Thoracic aorta (tissue), 2 donors: ENCODE measurements at places on chromosomes 7 and 10. TPM values are rescaled to one million over a fixed set of nuclear protein-coding genes. Genes with fewer than 3 reads are reported as not detected.

ARMS2 gene
- not detected for total RNA-seq

FOXK1 gene
- 62.4 TPM for total RNA-seq

RAB18 gene
- total RNA-seq, result 35.5 TPM

GDF2 gene
- not detected for total RNA-seq

CHAT gene
- total RNA-seq, result not detected

ITGB8 gene
- 9.5 TPM for total RNA-seq

AKR1C3 gene
- 77.4 TPM for total RNA-seq

DNA sequence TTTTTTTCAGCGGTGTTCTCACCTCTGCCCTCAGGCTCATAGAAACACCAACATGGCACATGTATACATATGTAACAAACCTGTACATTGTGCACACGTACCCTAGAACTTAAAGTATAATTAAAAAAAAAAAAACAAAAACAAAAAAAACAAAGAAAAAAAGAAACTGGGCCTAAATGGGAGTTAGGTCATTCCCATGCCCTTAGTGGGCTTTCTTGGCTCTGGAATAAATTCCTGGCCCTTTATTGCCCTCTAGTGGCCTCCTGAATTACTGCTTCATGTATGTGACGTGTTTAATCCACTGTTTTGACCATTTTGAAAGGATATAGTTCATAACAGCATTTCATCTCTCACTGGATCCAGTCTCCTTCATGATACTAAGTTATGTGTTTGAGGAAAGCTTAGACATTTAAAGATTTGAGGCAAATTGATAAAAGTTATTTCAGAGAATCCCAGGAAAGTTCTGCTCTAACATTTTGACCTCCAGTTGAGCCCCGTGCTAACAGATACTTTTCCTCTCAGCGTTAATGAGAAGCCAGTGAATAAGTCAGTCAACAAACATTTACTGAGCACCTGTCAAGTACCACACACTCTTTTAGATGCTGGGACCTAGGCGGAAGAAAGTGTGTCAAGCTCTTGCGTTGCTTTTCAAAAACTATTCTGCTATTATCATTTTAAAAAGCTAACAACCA is 54.7 kb upstream of the SYPL1 start:
- no peaks in the 10 kb centered on the region for H3K27me3 ChIP-seq
- no peak for DNase-seq
- no peak overlapping the region for H3K4me3 ChIP-seq
- H3K36me3 ChIP-seq, result no peaks in the 10 kb centered on the region

GRCh38 chr10:29956335-29956924 is 103.0 kb downstream of the JCAD start:
- no peaks in the 10 kb centered on the region for H3K36me3 ChIP-seq
- H3K4me1 ChIP-seq, result peaks cover 25% of the 10 kb centered on the region
- no peaks in the 10 kb centered on the region for H3K27me3 ChIP-seq
- no peak overlapping the region for H3K4me3 ChIP-seq

- no peaks in the 10 kb centered on the region for H3K36me3 ChIP-seq
- H3K27me3 ChIP-seq, result no peaks in the 10 kb centered on the region
- no peak for DNase-seq
Measured at GRCh38 chr10:59227136-59227673, 50.8 kb downstream of the PHYHIPL start.

DNA sequence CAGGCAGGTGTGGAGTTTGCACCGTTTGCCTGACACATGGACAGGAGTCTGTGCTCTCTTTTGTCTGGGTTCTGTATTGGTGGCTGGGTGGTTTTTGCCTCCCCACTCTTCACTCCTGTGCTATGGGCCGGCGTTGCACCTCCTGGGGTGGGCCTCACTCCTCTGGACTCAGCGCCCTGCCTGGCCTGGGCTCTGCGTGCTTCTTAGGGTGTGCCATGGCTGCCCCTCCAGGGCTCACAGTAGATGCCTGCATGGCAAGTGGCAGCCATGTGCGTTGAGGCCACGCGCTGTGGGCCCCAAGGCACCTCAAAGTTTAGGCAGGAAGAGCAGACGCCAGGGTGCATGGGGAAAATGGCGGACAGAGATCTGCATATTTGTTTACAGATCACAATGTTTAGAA is 319.8 kb downstream of the ADARB2 start:
- no peak overlapping the region for H3K4me3 ChIP-seq
- no peaks in the 10 kb centered on the region for H3K27me3 ChIP-seq
- H3K4me1 ChIP-seq, result no peaks in the 10 kb centered on the region
- no peak overlapping the region for H3K27ac ChIP-seq

GRCh38 chr10:120508393-120508792 is 51.4 kb downstream of the PLPP4 start:
- no peaks in the 10 kb centered on the region for H3K4me1 ChIP-seq
- H3K36me3 ChIP-seq, result no peaks in the 10 kb centered on the region
- H3K27me3 ChIP-seq, result no peaks in the 10 kb centered on the region
- H3K4me3 ChIP-seq, result no peak overlapping the region
- no peak for DNase-seq

DNA sequence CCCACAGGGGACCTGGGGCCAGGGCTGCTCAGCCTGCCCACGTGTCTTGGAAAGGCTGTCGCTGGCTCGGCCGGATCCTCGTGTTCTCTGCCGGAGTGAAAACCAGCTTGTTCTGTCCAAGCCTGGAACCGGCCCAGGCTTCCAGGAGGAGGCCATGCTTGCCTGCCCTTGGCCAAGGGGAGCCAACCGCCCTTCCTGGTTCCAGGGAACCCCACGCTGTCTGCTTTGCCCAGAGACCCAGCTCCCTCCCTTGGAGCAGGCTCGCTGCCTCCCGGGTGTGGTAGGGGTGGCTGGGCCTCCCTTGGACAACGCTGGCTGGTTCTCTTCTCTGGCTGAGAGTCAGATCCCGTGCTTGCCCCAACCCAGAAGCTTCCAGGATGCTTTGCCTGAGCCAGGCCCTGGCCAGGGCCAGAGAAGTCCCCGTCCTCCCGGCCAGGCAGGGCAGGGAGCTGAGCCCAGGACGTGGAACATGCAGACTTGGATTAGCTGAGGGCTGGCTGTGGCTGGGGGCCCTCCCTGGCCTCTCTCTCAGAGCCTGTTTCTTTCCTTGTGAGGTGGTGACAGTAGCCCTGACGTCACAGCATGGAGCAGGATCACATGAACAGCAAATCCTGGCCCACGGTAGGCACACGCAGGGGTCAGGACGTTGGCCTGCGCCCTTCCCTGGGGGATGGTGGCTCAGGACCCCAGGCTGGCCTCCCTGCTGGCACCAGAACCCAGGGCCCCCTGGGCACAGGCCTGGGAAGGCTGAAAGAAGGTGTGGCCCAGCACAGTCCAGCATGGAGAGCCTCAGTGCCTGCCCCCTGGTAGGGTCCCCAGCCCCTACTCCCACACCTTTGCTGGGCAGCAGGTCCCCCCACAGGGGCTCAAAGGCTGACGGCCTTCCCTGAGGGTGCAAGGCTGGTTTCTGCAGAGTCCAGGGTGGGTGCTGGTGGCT is 67.5 kb downstream of the PWWP2B start:
- no peaks in the 10 kb centered on the region for H3K27me3 ChIP-seq
- no peaks in the 10 kb centered on the region for H3K36me3 ChIP-seq
- peaks cover 32% of the 10 kb centered on the region for H3K4me1 ChIP-seq
- peak; percentile 58 for DNase-seq
- H3K27ac ChIP-seq, result peak overlapping the region; percentile 100

DNA sequence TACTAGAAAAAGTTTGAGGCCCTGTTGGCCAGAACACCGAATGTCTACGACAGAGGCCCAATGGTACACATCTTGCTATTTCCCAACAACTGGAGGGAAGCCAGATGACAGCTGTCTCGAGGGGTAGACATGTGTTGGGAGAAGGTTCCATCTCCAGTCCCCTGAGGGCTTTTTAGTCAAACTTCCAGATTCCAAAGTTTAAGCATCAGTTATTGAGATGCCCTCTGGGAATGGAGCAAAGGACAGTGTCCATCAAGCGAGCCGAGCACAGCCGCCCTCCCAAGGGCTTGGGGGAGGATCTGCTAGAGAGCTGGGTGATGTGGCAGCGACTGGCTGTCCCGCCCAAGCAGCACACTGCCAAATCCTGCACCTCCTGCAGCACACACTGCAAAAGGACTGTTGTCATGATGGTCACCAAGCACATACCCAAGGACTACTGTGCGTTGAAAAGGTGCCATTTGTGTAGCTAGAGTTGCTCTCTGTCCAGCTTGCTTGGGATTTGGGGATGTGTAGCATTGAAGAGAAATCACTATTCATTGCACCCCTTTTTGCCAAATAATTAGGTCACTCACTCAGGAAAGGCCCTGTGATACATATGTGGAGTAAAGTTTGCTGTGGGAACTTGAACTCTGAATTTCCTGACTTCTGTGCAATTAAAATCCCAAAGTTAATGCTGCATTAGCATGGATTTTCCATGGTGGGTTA is 164.6 kb downstream of the TRIL start:
- no peak overlapping the region for H3K27ac ChIP-seq
- no peak overlapping the region for H3K4me3 ChIP-seq
- no peaks in the 10 kb centered on the region for H3K27me3 ChIP-seq
- no peaks in the 10 kb centered on the region for H3K36me3 ChIP-seq
- no peaks in the 10 kb centered on the region for H3K4me1 ChIP-seq

DNA sequence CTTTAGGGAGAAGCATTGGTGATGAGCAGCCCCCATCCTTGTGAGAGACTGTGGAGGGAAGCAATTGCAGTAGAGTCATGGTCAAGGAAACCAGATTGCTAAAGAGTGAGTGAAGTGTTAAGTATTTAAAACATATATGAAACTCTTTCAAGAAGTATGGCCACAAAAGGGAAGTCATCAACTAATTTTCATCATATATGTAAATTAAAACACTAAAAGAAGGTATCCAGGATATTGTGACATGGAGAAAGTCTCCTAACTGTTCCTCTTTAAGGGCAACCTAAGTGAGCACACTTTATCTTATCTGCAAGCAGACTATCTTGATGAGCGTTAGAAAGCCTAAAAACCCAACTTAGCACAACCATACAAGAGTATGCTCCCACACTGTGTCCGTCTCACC is 69.7 kb downstream of the CD36 start:
- DNase-seq, result no peak
- H3K4me3 ChIP-seq, result no peak overlapping the region
- H3K4me1 ChIP-seq, result no peaks in the 10 kb centered on the region
- H3K27me3 ChIP-seq, result no peaks in the 10 kb centered on the region
- no peaks in the 10 kb centered on the region for H3K36me3 ChIP-seq

- no peaks in the 10 kb centered on the region for H3K27me3 ChIP-seq
- H3K4me1 ChIP-seq, result peaks cover 21% of the 10 kb centered on the region
- DNase-seq, result no peak
- H3K4me3 ChIP-seq, result no peak overlapping the region
Measured at GRCh38 chr7:87517136-87517815, 41.8 kb upstream of the ABCB4 start.

- H3K27ac ChIP-seq, result no peak overlapping the region
- H3K4me3 ChIP-seq, result no peak overlapping the region
- H3K27me3 ChIP-seq, result no peaks in the 10 kb centered on the region
Measured at GRCh38 chr7:91835826-91836368, 44.6 kb downstream of the MTERF1 start.

DNA sequence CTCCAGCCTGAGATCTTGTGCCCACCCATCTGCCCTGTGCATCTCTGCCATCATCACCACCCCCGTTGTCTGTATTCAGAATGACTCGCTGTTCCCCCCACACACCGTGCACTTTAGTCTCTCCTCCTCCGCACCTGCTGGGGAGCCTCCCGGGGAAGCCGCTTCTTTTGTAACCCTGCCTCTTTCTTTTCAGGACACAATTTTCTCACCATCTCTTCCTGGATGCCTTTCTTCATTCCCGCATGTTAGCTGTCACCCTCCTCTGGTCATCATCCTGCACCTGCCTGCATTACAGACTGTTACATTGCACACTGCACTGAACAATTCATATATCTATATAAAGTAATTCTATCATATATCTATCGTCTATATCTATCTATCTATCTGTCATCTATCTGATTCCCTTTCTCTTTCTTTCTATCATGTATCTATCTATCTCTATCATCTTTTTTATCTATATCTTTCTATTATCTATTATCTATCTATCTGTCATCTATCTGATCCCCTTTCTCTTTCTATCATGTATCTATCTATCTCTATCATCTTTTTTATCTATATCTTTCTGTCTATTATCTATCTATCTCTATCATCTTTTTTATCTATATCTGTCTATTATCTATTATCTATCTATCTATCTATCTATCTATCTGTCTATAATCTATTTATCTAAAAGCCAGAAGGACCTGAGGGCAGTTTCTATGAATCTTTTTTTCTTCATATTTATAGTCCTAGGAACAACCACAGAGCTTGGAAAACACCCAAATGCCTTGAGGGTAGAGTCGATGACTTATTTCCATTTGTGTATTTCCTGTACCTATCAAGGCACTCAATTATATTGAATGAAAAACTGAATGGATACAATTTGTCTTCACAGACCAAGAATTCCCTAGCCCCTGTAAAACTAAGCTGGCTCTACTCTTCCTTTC is 642.5 kb downstream of the ACTR3B start:
- H3K36me3 ChIP-seq, result no peaks in the 10 kb centered on the region
- H3K4me3 ChIP-seq, result no peak overlapping the region
- no peaks in the 10 kb centered on the region for H3K27me3 ChIP-seq

- H3K36me3 ChIP-seq, result no peaks in the 10 kb centered on the region
- no peak overlapping the region for H3K4me3 ChIP-seq
- no peak overlapping the region for H3K27ac ChIP-seq
- no peaks in the 10 kb centered on the region for H3K27me3 ChIP-seq
- no peaks in the 10 kb centered on the region for H3K4me1 ChIP-seq
- no peak for DNase-seq
Measured at GRCh38 chr10:130635528-130635927, 499.3 kb downstream of the GLRX3 start.

GRCh38 chr7:108643136-108643535 is 73.5 kb downstream of the DNAJB9 start:
- DNase-seq, result no peak
- H3K36me3 ChIP-seq, result no peaks in the 10 kb centered on the region
- no peaks in the 10 kb centered on the region for H3K27me3 ChIP-seq
- no peak overlapping the region for H3K4me3 ChIP-seq
- H3K27ac ChIP-seq, result no peak overlapping the region
- H3K4me1 ChIP-seq, result no peaks in the 10 kb centered on the region

- no peaks in the 10 kb centered on the region for H3K36me3 ChIP-seq
- peaks cover 4% of the 10 kb centered on the region for H3K4me1 ChIP-seq
- no peak overlapping the region for H3K4me3 ChIP-seq
- no peaks in the 10 kb centered on the region for H3K27me3 ChIP-seq
- no peak for DNase-seq
Measured at GRCh38 chr7:94335586-94335985, 59.1 kb upstream of the COL1A2 start.
